ENCODE measurements at places on chromosomes 5 and 9. TPM values are rescaled to one million over a fixed set of nuclear protein-coding genes. Genes with fewer than 3 reads are reported as not detected.

Gene CCL27
- not detected for total RNA-seq

Gene CWC27
- 20.2 TPM for total RNA-seq

Gene SMIM32
- not detected for total RNA-seq

Gene FAM200C
- total RNA-seq, result 2.3 TPM

Gene OR1L8
- not detected for total RNA-seq

Gene TNC
- total RNA-seq, result 1.0 TPM

Gene PCDHB2
- total RNA-seq, result 4.5 TPM
